ENCODE measurements at places on chromosomes 13 and 19. TPM values are rescaled to one million over a fixed set of nuclear protein-coding genes. Genes with fewer than 3 reads are reported as not detected.

DNA sequence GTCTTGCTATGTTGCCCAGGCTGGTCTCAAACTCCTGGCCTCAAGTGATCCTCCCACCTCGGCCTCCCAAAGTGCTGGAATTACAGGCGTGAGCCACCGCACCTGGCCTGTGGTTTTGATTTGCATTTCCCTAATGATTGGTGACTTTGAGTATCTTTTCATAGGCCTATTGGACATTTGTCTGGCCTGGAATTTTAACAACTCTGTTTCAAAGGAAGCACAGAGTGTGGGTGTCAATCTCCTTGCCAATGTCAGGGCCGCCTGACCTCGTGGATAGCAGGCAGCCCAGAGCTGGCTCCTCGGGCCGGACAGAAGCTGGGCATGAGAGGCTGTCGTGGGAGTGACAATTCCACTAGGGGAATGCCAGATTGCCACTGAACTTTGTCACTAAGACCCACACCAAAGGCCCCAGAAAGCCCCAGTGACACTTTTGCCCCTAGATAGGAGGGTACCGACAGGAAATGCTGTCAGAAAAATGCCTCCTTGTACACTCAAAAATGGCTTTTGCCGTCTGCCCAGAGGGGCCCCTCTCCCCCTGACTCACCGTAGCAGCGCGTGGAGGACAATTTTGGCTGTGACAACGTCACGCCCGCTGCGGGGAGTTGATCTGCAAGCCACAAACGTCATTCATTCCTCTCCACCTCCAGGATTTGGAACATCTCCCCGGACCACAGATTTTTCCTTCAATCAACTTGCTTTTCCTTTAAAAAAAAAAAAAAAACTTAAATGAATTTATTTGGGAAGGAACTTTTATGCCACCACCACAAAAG is 11.7 kb upstream of the ADGRE5 start:
- H3K27ac ChIP-seq: peak overlapping the region; percentile 67
- H3K4me1 ChIP-seq: no peaks in the 10 kb centered on the region
- H3K36me3 ChIP-seq: no peaks in the 10 kb centered on the region
- H3K4me3 ChIP-seq: no peak overlapping the region
- no peak for DNase-seq

GRCh38 chr13:73715911-73716510 is 418.2 kb downstream of the KLF12 start:
- H3K27ac ChIP-seq: no peak overlapping the region
- DNase-seq: no peak
- H3K4me3 ChIP-seq: no peak overlapping the region
- no peaks in the 10 kb centered on the region for H3K27me3 ChIP-seq
- H3K36me3 ChIP-seq: no peaks in the 10 kb centered on the region
- no peaks in the 10 kb centered on the region for H3K4me1 ChIP-seq

DNA sequence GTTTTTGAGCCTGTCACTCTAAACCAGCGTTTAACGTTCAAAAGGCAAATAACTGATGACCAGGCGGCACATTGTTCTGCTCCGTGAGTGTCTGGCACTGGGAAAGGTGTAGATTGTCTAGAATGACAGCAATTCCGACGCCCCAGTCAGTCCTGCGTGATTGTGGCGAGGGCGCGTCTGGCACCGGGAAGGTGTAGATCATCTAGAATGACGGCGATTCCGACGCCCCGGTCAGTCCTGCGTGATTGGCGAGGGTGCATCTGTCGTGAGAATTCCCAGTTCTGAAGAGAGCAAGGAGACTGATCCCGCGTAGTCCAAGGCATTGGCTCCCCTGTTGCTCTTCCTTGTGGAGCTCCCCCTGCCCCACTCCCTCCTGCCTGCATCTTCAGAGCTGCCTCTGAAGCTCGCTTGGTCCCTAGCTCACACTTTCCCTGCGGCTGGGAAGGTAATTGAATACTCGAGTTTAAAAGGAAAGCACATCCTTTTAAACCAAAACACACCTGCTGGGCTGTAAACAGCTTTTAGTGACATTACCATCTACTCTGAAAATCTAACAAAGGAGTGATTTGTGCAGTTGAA is 26.1 kb upstream of the NDUFS7 start:
- H3K4me1 ChIP-seq: peaks cover 20% of the 10 kb centered on the region

- H3K4me3 ChIP-seq: no peak overlapping the region
- H3K4me1 ChIP-seq: no peaks in the 10 kb centered on the region
- DNase-seq: no peak
- no peak overlapping the region for H3K27ac ChIP-seq
- H3K27me3 ChIP-seq: no peaks in the 10 kb centered on the region
Measured at GRCh38 chr13:103908911-103909310, 842.7 kb upstream of the SLC10A2 start.

DNA sequence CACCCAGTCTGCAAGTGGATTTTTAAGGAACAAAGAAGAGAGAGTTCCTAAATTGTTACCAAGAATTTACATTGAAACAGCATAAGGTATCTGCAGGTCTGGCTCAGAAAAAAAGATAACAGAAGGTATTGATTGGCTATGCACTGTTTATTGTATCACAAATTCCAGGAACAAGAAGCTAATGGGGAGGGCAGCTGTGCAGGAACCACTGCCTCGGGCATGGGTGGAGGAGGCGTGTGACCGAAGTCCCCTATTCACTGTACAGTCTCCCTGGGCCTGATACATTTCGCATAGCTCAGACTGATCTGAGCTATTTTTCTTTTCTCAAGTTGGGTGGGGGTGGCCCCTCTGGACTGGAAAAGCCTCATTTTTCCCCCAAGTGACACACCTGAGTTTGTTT is 11.7 kb downstream of the NECTIN2 start:
- H3K27ac ChIP-seq: no peak overlapping the region
- H3K4me3 ChIP-seq: no peak overlapping the region
- no peaks in the 10 kb centered on the region for H3K36me3 ChIP-seq
- DNase-seq: peak; percentile 84
- H3K27me3 ChIP-seq: no peaks in the 10 kb centered on the region

GRCh38 chr13:20583803-20584293 is 16.9 kb downstream of the IFT88 start:
- no peak for DNase-seq
- no peak overlapping the region for H3K4me3 ChIP-seq
- H3K4me1 ChIP-seq: no peaks in the 10 kb centered on the region
- no peaks in the 10 kb centered on the region for H3K36me3 ChIP-seq
- no peak overlapping the region for H3K27ac ChIP-seq

DNA sequence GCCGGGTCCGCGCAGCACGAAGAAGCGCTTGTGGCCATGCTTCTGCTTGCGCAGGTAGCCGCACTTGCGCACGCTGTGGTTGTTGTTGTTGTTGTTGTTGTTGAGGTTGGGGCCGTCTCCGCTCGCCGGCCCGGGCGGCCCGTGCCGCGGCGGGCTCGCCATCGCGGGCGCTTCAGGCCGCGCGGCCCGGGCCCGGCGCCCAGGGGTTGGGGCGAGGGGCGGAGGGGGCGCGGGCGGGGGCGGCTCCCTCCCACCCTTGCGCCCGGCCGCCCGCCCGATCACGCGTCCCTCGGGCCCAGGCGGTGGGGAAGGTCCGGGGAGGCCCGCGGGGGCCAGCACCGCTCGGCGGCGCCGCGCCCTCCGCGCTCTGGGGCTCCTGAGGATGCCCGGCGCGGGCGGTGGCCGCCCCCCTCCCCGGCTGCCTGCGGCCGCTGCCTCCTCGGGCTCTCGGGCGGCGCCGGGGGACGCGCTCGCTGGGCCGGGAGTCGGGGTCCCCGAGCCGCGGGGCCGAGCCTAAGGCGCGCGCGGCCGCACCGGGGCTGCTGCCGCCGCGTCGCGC is 412 bp downstream of the IRS2 start:
- peaks cover 25% of the 10 kb centered on the region for H3K36me3 ChIP-seq
- H3K27ac ChIP-seq: peak overlapping the region; percentile 97
- peak overlapping the region; percentile 67 for H3K4me3 ChIP-seq
- no peaks in the 10 kb centered on the region for H3K27me3 ChIP-seq
- peaks cover 15% of the 10 kb centered on the region for H3K4me1 ChIP-seq

DNA sequence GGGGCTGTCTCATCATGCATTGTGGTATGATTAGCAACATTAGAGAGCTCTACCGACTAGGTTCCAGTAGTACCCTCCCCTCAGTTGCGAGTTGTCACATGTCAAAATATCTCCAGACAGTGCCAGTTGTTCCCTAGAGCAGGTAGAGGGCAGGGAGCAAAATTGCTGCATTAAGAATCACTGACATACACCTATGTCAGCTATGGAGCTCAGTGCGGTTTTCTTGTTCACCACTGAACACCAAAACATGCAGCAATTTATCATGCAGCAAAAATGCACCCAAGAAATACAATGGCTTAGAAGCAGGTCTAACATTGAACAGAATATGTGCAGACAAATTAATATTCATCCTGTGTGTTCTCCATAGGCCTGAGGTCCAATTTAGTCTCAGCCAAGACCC is 186.9 kb upstream of the STARD13 start:
- DNase-seq: no peak
- H3K27me3 ChIP-seq: no peaks in the 10 kb centered on the region
- H3K4me3 ChIP-seq: no peak overlapping the region
- no peaks in the 10 kb centered on the region for H3K36me3 ChIP-seq
- no peak overlapping the region for H3K27ac ChIP-seq

The IL4I1 gene
- not detected for total RNA-seq

The DCAF15 gene
- 6.9 TPM for total RNA-seq

- DNase-seq: no peak
- peak overlapping the region; percentile 11 for H3K4me3 ChIP-seq
- no peaks in the 10 kb centered on the region for H3K27me3 ChIP-seq
- no peaks in the 10 kb centered on the region for H3K36me3 ChIP-seq
- no peak overlapping the region for H3K27ac ChIP-seq
Measured at GRCh38 chr19:58538257-58539168, 5.4 kb upstream of the TRIM28 start.

DNA sequence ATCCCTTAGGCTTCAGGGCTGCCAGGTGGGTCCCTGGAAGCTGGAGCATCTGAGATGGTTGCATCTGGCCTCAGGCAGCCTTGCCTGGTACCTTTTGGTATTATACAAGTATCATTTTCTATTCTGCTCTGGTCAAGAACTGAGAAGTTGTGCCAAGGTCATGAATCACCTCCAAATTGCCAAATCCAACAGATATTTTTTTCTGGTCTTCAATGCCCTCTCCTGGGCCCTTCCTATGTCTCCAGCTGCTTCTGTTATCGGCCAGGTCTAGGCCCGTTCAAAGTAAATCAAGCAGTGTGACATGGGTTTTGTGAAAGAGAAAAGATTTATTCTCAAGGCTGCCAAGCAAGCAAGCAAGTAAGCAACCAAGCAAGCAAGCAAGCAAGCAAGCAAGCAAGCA is 271.1 kb upstream of the MAB21L1 start:
- no peaks in the 10 kb centered on the region for H3K36me3 ChIP-seq
- H3K27me3 ChIP-seq: no peaks in the 10 kb centered on the region
- DNase-seq: no peak
- H3K27ac ChIP-seq: no peak overlapping the region
- H3K4me3 ChIP-seq: no peak overlapping the region
- H3K4me1 ChIP-seq: no peaks in the 10 kb centered on the region

DNA sequence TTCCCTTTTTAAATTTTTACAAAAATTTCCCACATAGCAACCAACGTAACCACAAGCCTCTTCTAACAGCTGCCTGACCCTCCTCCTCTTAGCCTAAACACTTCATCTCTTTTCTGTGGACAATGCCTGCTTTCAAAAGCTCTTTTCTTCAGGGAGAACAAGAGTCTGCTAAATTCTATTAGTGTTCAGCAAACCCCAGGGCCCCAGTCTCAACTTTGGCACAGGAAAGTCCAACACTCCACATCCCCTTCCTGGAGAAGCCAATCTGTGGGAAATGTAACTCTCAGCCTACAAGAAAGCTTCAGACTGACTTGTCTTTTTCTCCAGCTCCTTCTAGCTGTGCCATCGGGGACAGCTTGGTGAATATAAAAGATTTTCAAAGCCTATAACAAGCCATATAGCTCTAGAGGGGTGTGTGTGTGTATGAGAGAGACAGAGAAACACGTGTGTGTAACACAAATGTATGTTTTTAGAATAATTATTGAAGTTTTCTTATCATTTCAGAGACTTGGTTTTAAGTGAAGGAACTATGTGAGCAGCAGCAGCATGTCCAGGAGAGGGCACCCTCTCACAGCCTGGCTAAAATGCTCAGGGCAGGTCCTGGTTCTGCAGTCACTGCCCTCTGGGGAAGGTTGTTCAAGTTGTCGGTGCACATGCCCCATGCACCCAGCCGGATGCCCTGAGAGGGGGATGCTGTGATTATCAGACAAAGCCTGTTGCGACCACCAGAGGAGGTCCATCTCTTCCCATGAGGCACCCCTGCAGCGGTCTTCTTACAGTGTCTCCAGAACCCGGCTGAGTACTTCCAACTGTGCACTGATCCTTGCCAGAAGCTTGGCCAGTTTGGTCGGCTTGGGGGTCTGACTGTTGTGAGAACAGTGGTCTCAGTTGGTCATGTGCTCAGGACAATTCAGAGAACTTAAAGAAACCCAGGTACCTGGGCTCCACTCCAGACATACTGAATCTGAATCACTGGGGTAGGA is 34.4 kb downstream of the CCDC70 start:
- peak; percentile 47 for DNase-seq
- no peak overlapping the region for H3K4me3 ChIP-seq
- H3K4me1 ChIP-seq: no peaks in the 10 kb centered on the region

The SHFL gene
- total RNA-seq: 119 TPM

The DIAPH3 gene
- not detected for total RNA-seq

The KASH5 gene
- not detected for total RNA-seq

DNA sequence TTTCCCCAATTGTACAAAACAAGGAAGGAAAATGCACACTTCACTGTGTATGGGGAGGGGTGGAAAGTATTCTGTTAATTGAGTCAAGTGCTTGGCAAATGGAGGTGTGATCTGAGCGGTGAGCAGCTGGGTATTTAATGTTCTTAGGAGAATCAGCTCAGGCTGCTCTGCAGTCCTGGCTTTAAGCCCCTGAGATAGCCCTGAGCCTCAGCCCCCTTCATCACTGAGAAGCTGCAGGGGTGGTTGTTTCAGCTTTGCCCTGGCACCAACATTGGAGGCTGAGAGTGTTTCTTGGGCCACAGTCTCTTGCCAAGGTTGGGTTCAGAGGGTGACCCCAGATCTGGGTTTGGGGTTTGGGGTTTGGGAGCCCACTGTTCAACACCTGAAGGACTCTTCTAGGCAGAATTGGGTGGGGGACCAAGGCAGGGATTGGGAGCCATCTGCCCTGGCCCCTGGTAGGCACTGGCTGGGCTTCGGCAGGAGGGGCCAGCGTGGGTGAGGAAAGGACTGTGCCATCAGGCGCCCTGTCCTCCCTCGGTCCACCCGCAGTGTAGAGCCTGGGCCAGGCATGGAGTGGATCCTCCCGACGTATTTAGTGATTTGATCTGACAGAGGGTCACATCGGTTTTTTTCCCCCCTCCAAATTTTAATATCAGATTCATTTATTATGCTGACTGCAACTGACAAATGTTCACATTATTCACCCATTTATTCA is 66.7 kb upstream of the ZNF536 start:
- no peaks in the 10 kb centered on the region for H3K36me3 ChIP-seq
- H3K27me3 ChIP-seq: no peaks in the 10 kb centered on the region
- no peak overlapping the region for H3K4me3 ChIP-seq
- no peak for DNase-seq

The IGLON5 gene
- 0.35 TPM for total RNA-seq

The EDDM13 gene
- not detected for total RNA-seq

DNA sequence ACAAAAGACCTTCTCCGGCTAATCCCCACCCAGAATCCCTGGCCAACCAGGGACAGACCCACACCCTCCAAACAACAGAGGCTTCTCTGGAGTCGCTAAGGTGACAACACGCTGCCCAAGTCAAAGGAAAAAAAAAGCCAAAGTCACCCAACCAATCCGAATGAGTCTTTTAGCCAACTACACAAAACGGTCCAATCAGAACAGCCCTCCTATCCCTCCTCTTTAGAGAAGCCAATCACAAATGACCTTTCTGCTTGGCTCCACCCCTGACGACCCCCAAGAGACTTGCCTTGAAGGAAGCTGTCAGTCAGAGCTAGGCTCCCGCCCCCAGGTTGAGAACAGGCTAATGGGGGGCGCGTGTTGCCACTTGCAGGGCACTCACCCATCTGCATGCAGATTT is 6.6 kb upstream of the FBXW9 start:
- H3K27me3 ChIP-seq: no peaks in the 10 kb centered on the region
- H3K36me3 ChIP-seq: peaks cover 16% of the 10 kb centered on the region
- DNase-seq: no peak
- H3K4me3 ChIP-seq: no peak overlapping the region
- H3K4me1 ChIP-seq: no peaks in the 10 kb centered on the region

Measured in right lobe of liver (tissue), 6 donors.